Activated T-cell treated with anti-CD3 and anti-CD28 coated beads for 1 hour (primary cell): ENCODE measurements at places on chromosomes 16 and 17.

DNA sequence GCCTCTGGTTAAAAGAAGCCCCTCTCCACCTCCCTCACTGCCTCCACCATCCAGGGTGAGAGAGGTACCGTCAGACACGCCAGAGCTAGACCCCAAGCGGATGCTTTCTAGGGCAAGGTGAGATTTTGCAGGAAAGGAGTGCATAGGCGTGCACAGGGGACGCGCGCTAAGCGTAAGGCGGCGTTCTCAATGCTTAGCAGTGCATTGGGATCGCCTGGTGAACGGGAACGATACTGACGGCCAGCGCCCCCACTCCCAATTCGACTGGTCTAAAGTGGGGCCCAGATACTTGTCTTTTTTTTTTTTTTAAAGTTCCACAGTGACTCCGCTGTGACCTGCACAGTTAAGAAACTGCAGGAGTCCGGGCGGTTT lies 57.9 kb upstream of the CREBBP start:
- no peak for DNase-seq

GRCh38 chr17:32240750-32241149 lies 24.9 kb upstream of the RHBDL3 start:
- no peak for DNase-seq

DNA sequence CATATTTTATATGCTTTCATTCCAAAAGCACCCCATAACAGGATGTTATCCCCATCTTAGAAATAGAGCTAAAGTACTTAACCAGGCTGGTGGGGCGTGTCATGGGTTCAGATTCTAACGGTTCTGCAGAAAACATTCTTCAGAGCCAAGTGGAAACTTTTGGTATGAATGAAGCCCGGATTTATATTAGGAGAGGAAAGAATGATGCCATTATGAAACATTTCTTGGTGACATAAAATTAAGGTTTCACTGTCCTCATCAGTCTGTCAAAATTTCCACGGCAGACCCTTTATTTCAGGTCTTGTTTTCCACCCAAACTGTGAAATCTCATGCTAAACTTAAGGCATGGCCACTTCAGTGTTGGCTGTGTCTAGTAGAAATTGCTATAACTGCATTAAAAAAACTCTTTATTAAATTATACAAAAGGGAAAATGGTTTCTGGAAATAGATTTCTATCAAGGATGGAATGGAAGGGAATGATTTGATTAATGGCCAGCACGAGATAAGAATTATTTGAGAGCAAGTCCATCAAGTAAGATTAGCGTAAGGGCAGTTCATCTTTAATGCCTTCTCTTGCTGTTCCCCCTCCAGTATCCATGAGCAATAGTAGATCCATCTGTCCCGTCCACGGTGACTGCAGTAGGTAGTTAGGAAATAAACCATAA lies 11.7 kb downstream of the PRKCA start:
- DNase-seq = no peak

DNA sequence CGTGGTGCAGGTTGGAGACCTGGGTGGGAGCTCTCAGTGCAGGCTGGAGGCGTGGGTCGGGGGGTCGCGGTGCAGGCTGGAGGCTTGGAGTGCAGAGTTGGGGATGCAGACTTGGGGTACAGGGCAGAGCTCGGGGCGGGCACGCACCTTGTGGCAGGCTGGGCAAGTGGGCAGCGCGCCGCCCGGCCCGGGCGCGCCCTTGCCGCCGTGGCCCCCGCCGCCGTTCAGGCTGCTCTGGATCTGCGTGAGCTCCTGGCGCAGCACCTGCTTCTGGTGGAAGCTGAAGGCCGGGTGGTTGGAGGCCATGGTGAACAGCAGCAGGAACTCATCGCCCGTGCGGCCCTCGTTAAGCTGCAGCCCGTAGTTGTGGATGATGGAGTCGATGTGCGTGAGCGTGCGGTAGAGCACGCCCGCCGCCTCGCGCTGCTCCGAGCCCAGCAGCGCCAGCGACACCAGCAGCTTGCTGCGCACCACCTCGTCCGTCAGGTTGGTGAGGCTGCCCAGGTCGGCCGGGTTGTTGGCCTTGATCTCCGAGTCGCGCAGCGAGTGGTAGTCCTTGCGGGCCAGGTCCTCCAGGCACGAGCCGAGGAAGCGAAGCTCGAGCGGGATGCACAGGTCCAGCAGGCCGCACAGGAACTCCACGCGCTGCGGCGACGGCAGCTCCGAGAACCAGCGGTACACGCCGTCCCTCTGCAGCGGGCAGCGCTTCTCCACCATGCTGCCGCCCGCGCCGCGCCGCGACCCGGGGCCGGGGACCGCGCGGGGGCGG lies 1.1 kb downstream of the ZCCHC14 start:
- no peak for DNase-seq

- no peak for DNase-seq
Measured at GRCh38 chr17:3867106-3867505, 21.1 kb upstream of the NCBP3 start.
